ENCODE measurements at places on chromosomes 12 and 14.

- no peak for DNase-seq
These were observed 35.4 kb downstream of the TNFAIP2 start for GRCh38 chr14:103158688-103159087.

- DNase-seq = no peak
These were observed 1004.4 kb downstream of the AACS start for GRCh38 chr12:126069549-126070165.

- no peak for DNase-seq
These were observed 40.0 kb downstream of the BTG1 start for GRCh38 chr12:92105676-92106075.

GRCh38 chr14:38208618-38209562 is 1.2 kb downstream of the SSTR1 start:
- no peak for DNase-seq

- DNase-seq = no peak
These were observed 39.3 kb downstream of the SETD3 start for GRCh38 chr14:99441157-99441870.

GRCh38 chr12:4251216-4251891 is 22.2 kb upstream of the CCND2 start:
- DNase-seq = no peak

DNA sequence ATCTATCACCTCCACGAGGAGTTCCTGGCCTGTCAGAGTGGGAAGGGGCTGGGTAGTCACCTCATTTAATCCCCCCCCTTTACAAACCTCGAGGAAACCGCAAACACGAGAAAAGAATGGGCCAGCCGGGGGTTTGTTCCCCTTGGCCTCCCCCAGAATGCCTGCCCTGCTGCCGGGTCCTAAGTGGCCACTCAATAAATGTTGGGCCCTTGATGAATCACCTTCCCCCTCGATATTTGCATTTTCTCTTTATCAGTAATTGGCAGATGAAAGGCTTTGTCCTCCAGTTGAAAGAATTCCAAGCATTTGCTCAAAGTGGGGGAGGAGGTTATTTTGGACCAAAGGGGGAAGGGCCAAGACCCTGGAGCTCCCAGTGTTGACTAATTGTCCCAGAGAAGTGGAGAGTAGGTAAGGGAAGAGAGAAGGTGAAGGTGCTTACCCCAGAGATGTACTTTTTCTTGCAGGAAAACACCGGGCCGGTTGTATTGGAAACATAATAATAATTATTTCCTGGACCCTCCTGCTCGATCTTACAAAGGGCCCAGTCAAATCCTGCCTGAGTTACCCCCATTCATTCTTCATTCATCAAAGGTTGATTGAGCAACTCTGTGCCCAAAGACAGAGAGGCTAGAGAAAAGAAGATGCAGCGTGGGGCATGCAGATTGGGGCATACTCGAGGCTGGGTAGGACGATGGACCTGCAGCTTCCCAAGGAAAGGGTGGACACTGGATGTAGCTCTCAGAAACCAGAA is 1.9 kb upstream of the KDM2B start:
- DNase-seq = no peak

GRCh38 chr14:48435221-48435620 is 759.8 kb upstream of the MDGA2 start:
- DNase-seq = no peak

GRCh38 chr14:102903889-102904512 is 18.5 kb upstream of the AMN start:
- no peak for DNase-seq

DNA sequence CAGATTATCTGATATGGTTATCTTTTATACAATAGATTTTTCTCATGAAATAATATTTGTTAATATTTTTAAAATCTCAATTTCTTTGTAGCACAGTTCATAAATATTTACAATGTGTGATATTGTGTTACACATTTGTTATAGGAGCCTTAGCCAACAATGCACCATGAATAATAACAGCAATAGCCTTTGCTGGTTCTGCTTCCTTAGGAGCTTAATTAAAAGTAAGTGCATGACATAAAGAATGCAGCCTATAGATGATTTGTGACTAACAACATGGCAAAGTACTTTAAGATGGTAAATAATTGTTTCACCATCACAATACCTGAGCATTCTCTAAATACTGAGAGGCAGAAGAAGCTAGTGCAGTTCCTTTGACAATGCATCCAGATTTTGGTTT is 156.3 kb upstream of the RASSF8 start:
- no peak for DNase-seq

DNA sequence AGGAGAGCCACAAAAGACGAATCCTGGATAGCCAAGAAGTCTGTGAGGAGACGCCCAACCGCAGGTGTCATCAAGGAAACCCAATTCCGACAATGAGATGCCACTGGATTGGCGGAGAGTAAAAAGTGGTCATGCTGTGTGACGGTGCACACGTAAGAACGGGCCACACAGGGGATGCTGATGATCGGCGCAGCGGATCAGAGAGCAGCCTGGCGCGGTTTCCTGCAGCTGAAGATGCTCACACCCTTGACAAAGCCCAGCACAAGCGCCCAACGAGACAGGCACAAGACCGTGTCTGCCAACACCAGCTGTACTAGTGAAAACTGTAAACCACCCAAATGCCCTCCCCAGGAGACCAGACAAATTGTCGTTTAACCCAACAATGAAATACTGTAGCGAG is 55.8 kb downstream of the CCDC85C start:
- no peak for DNase-seq

- DNase-seq = no peak
These were observed 5.6 kb downstream of the MARCHF9 start for GRCh38 chr12:57760347-57760982.

GRCh38 chr12:58349161-58349560 is 407.8 kb downstream of the ATP23 start:
- no peak for DNase-seq

- no peak for DNase-seq
These were observed 687.3 kb upstream of the MIS18BP1 start for GRCh38 chr14:45940318-45940717.

GRCh38 chr14:106872611-106873446 is 1346.4 kb downstream of the TMEM121 start:
- DNase-seq = peak; percentile 60

DNA sequence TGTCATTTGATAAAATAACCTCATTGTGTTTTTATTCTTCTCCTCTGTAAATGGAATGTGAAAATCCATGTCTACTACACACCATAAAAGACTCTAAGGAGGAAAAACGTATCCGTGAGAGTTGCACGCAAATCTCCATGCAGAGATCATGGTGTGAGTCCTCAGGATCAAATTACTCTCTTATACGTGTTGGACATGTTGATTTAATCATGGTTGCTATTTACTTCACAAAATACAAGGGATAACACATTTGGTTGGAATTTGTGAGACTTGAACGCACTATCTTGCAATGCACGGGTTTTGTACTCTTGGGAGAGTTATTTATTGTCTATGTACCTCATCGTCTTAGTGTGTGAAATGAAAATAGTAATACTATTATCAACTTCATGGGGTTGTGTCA is 128.0 kb upstream of the RASSF8 start:
- no peak for DNase-seq

DNA sequence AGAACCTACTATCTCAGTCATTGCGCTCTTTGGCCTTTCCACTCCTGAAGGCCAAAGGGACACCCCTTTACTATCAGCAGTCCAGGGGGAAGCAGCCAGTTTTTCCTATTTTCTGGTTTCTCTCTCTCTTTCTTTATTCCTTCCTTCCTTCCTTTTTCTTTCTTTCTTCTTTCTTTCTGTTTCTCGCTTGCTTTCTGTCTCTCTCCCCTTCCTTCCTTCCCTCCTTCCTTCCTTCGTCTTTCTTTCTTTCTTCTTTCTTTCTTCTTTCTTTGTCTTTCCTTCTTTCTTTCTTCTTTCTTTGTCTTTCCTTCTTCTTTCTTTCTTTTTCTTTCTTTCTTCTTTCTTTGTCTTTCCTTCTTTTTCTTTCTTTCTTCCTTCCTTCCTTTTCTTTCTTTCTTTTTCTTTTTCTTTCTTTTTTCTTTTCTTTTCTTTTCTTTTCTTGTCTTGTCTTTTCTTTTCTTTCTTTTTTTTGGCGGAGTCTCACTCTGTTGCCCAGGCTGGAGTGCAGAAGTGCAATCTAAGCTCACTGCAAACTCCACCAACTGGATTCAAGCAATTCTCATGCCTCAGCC is 64.9 kb upstream of the OTX2 start:
- DNase-seq = no peak

GRCh38 chr14:36498938-36499337 is 21.1 kb downstream of the NKX2-1 start:
- no peak for DNase-seq

DNA sequence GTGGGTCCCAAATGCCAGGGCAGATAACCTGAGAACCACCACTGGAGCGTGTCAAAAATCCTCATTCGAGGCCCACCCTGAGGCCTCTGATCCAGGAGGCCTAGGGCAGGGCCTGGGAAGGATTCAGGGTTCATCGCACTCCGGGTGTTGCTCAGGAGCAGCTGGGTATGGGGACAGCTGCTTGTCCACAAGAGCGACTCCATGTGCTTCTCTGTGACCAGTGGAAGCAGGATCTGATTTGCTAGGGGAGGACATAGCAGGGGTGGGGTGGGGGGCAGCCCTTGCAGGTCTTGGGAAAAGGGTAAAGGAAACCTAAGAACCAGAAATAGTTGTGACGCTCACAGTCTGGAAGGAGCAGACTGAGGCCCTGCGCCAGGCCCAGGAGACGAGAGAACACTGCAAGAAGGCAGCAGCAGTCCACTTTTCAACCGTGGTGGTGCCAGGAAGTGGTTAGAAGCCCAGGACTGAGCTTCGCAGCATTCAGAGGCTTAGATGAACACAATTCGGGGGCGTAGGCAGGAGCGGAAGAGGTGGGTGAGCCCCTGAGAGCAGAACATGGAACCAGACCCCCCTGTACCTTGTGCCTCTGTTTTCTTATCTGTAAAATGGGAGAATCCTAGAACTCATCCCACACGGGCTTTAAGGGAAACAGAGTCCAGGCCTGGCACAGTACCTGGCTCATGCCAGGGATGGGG is 33.7 kb downstream of the ITPK1 start:
- no peak for DNase-seq

- no peak for DNase-seq
These were observed 164.8 kb downstream of the SNAPC1 start for GRCh38 chr14:61927060-61927459.

- no peak for DNase-seq
These were observed 38.0 kb upstream of the BDKRB2 start for GRCh38 chr14:96166461-96167223.

GRCh38 chr12:27252934-27253333 is 8.8 kb downstream of the STK38L start:
- no peak for DNase-seq

Measured in stimulated activated CD8-positive, alpha-beta memory T cell treated with anti-CD3 and anti-CD28 coated beads, Interleukin-4, amount 100 ng/mL, for 1 hour (primary cell).